ENCODE measurements at places on chromosomes 3 and 15.

- peak; percentile 16 for DNase-seq
Observed at GRCh38 chr3:12471241-12471640, 13.0 kb upstream of the TSEN2 start.

- no peak for DNase-seq
Observed at GRCh38 chr3:69766638-69767037, 27.4 kb downstream of the MITF start.

DNA sequence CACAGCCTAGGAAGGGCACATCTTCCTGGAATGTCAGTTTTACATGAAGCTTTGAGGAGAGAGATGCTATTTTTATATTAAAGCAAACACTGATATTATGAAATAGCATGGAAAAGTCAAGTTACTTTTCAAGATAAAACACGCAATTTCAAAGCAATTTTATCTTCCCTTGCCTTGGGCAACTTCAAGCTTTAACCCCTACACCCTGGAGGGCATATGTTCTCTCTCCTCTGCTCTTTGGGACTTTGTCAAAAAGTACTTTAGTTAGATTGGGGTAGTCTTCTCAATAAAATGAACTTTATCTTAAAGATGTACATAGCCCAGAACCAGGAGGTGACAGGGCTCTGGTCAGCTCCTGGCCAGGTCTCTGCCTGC is 86.9 kb upstream of the PLXNA1 start:
- DNase-seq: no peak

- no peak for DNase-seq
Observed at GRCh38 chr15:77607894-77608261, 24.8 kb downstream of the LINGO1 start.

GRCh38 chr15:77387365-77388105 is 32.4 kb downstream of the PEAK1 start:
- no peak for DNase-seq

Measured in CD4-positive, alpha-beta T cell treated with Interleukin-17A for 1 hour (primary cell).